ENCODE measurements at places on chromosomes 3 and 15.
A peak's percentile ranks its signal among the peaks of the same experiment; 100 is the strongest.

- no peak for DNase-seq
Measured at GRCh38 chr15:51097553-51098330, 3.0 kb upstream of the TNFAIP8L3 start.

DNA sequence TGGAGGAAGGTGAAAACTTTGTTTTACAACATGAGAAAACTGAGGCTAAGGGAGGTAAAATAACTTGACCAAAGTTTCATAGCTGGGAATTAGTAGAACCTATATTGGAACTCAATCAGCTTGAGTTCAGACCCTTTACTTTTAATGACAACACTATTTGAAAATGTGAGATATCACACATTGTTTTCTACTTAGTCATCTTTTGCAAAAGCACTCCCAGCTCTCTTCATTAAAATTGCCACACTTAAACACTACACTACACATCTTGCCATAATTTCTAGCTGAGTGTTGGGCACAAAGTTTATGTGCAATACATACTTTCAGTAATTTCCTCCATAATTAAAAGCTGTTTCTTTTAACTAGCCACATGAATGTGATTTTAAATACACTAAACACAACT, 230.4 kb upstream of the DCBLD2 start:
- no peak for DNase-seq

DNA sequence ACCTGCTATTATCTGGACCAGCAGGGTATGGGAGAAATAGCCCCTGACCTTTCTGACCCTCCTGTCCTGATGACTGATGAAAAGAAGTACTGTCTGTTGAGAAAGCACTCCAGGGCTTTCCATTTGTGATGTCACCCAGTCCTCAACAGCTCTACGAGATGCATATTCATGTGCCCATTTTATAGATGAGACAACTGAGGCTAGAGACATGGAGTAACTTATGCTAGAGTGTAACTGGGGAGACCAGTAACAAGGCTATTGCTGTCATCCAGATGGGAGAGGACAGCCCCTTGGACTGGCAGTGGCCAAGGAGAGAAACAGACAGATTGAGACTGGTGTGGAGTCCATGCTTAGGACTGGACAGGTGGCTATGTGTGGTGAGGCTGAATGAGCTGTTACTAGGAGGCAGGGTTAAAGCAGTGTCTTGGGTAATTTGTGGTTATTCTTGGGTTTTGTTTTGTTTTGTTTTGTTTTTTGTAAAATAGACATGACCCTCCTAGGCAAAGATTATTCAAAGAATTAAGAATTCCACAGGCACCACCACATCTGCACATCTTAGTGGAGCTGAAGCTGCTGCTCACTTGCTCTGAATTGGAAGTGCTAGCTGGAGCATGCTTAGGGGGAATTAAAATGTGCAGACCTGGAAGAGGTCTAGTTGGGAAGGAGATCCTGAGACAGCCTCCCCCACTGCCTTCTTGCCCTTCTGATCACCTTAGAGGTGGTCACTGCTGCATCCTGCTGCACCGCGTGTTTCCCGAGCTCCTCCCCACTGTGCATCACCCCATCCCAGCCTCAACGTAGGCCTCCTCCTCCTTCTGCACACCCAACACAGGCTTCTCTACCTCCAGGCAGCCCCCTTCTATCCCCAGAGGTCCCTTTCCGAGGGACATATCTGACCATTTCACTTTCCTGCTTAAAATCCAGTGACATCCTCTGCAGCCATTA, 8.4 kb downstream of the HRH1 start:
- DNase-seq, result no peak

DNA sequence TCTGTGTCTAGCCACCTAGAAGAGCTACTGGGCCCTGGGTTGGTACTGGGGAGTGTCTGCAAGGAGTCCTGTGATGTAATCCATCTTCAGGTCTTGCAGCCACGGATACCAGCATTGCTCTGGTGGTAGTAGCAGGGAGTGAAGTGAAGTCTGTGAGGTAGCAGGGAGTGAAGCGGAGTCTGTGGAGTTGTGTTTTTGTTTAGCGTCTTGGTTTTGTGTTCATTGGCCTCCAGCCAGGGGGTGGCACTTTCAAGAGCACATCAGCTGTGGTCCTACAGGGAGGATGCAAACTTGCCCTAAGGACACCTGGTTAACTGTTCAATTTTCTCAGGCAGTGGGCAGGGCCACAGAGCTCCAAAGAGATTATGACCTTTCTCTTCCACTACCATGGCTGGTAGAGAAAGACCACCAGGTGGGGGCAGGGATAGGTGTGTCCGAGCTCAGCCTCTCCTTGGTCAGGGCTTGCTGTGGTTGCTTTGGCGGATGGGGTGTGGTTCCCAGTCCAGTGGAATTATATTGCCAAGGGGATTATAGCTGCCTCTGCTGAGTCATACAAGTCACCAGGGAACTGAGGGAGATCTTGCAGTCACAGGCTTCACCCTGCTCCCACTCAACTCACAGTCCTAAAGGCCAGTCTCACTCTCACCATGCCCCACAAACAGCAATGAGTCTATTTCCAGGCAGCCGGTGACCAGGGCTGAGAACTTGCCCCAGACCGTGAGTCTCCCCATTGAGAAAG, 424.7 kb downstream of the ZBBX start:
- no peak for DNase-seq

DNA sequence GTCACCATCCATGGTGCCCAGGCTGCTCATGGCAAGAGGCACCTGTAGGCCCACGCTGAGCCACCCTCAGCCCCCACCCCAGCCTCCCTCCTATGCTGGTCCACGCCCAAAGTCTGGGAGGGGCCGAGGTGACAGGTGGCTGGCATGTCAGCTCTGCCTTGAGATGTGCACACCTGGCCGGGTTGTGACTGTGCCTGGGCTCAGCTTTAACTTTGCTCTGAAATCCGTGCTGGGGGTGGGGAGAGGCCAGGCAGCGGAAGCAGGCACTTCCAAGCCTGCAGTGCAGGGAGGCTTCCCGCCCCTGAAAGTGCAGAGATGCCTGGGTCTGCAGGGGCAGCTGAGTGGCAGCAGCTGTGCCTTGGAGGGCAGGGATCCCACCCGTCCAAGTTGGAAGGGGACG, 1124.8 kb downstream of the SI start:
- DNase-seq, result no peak

GRCh38 chr3:106129939-106130338, 261.1 kb upstream of the CBLB start:
- no peak for DNase-seq

DNA sequence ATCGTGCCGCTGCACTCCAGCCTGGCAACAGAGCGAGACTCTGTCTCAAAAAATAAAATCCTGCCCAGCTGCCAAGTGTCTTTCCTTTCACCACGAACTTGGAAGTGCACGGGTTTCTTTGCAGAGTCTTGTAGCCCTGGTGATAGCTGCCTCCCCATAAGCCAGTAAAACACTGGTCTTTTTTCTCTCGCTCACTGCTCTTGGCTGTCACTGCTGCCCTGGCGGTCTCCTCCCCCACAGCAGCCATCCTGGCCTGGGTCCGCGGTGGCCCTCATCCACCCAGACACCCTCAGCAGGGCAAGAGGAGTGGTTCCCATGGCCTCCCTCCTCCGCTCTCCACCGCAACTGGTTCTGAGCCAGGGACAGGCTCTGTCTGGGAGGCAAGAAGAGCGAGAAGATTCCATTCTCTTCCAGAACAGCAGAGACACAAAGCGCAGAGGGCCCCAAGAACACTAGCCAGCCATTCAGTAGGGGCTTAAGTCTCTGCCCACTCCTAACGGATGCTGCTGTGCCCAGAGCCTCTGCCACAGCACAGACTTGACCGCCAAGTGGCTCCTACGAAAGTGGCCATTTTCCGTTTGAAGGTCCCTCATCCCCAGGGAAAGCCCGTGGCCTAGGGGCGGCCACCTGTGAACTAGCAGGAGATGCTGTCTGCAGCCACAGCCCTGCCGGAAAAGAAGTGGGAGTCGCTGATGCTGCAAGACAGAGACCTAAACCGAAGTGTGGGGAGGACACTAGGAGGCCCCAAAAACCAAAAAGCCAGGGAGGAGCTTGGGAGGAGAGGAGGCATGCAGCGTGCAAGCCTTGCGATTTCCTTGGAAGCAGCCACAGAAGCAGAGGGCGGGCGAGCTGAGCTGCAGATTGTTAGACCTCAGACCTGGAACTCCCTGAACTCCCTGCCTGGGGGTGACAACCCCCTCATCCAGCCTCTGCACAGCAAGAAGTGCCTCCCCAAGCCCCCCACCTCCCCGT, 44.1 kb downstream of the KLHL25 start:
- DNase-seq, result peak; percentile 31

GRCh38 chr3:7436542-7436941, 575.6 kb downstream of the GRM7 start:
- DNase-seq, result no peak

GRCh38 chr3:102756706-102757105, 321.9 kb downstream of the ZPLD1 start:
- no peak for DNase-seq

GRCh38 chr3:28151608-28152228, 89.7 kb upstream of the CMC1 start:
- no peak for DNase-seq

DNA sequence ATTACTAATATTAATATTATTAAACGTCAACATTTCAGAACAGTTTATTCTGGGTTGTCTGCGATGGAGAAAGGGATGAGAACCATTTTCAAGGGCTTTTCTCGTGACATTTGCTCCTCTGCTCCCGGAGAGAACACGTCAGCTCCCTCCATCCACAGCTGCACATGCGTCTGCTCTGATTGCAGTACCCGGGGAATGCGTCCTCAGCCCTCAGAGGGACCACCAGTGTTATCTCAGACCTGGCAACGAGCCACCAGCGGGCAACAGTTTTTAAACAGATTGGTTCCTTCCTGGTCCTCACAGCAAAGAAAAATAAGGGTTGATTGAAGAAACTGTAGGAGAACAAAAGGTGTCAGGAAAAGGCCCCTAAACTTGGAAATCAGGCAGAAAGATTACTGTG, 202.2 kb upstream of the ADAMTS9 start:
- no peak for DNase-seq

- no peak for DNase-seq
Measured at GRCh38 chr15:52343831-52344230, 48.2 kb upstream of the MYO5C start.

GRCh38 chr3:152196782-152197181, 71.9 kb upstream of the MBNL1 start:
- peak; percentile 34 for DNase-seq

GRCh38 chr15:43735416-43735815, 10.8 kb upstream of the PDIA3 start:
- DNase-seq, result peak; percentile 14

- no peak for DNase-seq
Measured at GRCh38 chr3:42376344-42376798, 34.0 kb downstream of the LYZL4 start.

- peak; percentile 57 for DNase-seq
Measured at GRCh38 chr3:157865352-157866000, 240.7 kb downstream of the SHOX2 start.

DNA sequence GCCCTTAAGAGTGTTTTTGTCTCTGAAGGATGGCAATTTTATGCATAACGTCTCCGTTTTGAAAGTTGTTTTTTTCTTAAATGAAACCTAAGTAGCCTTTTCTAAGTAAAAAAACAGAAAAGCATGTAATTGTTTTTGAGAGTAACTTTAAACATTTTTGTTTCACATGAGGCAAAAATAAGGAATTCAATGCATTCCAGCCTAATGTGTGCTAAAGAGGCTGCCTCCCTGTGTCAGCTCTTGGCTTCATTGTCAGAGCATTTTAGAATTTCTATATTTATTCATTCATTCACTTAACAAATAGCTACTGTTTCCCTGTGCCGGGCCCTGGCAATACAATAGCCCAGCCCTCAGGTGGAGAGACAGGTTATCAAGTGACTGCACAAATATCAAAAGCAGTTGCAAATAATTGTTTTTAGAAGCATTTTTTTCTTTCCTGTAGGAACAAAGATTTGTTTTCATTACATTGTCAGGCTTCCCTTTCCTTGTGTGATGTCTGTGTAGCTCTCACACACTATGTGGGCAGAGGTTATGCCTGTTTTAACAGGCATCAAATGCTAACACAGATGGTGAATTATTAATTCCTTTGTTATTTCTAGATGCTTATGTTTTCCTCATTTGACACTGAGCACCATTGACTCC, 81.9 kb downstream of the CCK start:
- no peak for DNase-seq

DNA sequence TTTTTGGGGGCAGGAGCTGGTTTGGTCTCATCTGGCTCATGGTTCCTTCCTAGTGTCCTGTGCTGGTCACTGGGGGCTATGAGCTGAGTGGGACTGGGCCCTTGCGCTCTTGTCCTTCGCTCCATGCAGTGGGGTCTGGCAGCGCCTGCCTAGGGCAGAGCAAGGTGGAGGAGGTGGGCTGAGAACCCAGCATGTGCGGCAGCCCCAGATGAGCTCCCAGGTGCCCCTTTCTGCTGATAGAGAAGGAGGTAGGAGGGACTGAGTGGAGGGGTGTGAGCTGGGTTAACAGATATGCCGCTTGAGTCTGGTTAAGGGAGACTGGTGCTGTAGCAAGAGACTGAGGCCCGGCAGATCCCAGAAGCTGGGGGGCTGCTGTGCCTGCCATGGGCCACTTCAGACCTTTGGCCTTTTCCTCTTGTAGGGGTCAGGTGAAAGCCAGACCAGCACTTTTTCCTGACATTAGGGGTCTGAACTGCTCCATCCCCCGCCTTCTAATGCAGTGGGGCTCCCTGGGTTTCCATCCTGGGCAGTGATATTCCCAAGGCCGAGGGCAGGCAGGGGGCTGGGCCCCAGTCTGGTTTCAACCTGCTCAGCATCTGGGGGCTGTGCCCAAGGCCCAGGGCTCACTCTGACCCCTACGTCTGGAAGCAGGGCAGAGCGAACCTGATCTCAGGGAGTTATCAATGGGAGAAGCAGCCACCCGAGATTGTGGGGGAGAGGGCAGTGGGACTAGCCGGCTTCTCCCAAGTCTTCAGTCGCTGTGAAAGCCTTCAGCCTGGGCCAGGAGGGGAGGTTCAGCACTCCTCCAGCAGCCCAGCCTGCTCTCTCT, 62.9 kb upstream of the PRR23C start:
- DNase-seq, result no peak

DNA sequence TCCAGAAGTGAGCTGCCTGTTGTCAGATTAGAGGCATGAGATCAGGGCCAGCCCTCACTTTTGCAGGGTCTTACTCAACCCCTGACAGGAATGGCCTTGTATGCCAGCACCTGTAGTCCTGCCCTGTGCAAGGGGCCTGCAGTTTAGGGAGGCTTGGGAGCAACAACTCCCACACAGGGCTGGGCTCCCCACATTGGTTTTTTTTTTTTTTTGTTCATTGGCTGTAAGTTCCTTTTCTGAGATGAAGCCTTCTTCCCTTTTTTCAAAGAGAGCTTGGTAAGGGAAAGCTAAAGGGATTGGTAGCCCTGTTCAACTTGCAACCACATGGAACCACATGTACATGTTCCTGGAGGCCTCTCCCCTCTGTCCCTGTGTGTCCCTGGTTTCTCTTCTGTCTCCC, 46.4 kb downstream of the TNFAIP8L3 start:
- no peak for DNase-seq

- DNase-seq, result no peak
Measured at GRCh38 chr15:33150971-33151370, 43.5 kb downstream of the FMN1 start.

GRCh38 chr3:29145360-29145759, 135.5 kb upstream of the RBMS3 start:
- DNase-seq, result no peak

GRCh38 chr15:72884311-72884710, 100.8 kb upstream of the ADPGK start:
- no peak for DNase-seq
